NCI-H1930 (cell line): ENCODE measurements at places on chromosomes 6 and 20.

DNA sequence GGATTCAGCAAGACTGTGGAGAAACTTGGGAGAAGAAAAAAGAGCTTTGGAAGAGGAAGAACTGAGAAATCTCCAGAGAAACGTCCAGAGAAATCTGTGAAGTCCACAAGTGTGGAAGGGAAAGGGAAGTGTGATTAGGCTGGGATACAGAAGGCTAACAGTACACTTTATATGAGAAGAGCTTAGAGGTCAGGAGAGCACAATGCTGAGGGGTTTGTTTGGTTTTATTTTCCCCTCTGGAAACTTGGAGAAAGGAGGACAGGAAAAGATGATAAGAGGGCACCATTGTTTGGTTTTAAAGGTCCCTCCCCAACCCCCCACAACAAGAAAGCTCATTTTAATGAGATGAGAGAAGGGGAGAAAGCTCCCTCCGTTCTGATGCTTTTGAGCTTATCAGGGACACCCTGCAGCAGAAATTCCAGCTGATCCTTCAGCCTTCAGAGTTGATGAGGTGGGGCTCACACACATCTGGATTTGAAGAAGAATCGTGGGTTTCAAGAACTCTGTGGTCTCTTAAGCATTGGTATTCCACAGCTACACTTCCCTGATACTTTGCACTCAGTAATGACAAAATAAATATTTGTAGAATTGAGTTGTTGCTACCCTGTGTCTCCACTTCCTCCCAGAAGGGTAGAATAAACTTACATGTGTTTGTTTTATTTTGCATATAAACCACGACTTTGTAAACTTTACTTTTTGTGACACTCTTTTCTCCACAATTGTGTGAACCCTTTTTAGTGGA lies 1.9 kb downstream of the NT5E start:
- DNase-seq = no peak

- no peak for DNase-seq
Measured at GRCh38 chr6:104858642-104859041, 1.1 kb downstream of the HACE1 start.

- no peak for DNase-seq
Measured at GRCh38 chr20:62561182-62561581, 81.1 kb upstream of the SLCO4A1 start.

DNA sequence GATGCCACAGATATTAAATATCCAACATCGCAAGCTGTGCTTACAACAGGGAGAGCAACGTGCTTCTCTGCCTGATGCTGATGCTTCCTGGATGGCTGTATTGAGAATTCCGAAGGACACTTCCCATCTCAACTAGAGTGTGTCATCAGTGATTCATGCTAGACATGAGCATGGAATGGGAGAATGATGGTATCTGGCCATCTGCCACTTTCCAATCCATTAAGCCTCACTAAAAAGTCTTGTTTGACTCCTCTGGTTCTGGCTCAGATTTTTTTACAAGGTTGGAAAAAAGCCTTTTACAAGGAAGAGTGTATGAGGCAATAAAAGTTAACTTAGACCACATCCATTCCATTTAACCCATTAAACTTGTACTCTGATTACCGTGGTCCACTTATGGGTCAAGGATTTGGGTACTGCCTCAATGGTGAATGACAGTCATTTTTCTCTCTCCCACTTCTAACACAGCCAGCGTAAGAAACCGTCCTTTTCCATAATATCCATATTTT lies 265.3 kb downstream of the UST start:
- no peak for DNase-seq

DNA sequence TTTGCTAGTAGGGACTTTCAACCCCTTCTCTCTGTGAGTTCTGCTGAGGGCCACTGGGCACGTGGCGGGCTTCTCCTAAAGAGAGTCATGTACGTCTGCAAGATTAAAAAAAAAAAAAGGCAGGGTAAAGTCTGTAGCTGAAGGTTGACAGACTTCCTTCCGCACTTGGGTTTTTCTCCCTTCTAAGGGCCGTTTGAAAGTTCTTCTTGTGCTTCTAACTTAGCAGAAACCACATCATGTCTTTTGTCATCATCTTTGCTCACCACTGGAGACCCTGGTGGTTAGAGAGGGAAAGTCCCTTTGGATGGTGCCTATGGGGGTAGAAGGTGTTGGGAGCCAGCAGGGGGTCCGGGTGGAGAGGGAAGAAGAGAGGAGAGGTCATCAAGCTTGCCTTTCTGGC lies 31.4 kb downstream of the PRDM1 start:
- no peak for DNase-seq

DNA sequence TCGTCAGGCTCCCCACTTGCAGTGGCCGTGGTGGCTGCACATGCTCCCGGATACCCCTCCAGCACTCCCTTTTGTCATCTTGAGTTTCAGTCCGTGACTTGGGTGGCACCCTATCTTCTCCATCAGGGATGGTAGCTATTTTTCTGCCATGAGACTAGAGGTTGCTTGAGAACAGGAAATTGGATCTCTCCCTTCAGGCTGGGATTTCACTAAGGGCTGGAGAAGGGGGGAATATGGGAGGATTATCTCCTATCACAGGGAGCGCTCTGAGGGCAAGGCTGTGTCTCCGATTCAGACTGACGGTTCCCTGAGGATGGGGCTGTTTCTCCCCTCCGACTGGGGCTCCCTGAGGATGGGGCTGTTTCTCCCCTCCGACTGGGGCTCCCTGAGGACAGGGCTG lies 123.1 kb downstream of the MRPL14 start:
- no peak for DNase-seq

DNA sequence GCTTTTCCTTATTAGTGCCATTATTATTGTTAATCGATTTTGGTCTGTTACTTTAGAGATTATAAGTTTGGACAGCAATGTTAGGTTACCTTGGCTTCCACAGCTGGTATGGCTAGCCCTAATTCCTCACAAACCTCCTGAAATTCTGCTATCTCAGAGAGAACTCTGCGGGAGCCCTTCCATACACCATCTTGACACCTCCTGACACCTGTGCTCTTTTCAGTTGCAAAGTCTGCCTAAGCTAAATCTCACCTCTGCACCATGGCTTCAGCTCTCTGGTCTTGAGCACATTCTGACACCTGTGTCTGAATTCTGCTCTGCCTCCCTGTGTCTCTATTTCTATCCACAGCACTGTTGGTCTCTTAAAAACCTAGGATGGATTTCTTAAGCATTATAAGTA lies 106.5 kb downstream of the DCDC2 start:
- no peak for DNase-seq
